ENCODE measurements at places on chromosomes 5 and 9.

DNA sequence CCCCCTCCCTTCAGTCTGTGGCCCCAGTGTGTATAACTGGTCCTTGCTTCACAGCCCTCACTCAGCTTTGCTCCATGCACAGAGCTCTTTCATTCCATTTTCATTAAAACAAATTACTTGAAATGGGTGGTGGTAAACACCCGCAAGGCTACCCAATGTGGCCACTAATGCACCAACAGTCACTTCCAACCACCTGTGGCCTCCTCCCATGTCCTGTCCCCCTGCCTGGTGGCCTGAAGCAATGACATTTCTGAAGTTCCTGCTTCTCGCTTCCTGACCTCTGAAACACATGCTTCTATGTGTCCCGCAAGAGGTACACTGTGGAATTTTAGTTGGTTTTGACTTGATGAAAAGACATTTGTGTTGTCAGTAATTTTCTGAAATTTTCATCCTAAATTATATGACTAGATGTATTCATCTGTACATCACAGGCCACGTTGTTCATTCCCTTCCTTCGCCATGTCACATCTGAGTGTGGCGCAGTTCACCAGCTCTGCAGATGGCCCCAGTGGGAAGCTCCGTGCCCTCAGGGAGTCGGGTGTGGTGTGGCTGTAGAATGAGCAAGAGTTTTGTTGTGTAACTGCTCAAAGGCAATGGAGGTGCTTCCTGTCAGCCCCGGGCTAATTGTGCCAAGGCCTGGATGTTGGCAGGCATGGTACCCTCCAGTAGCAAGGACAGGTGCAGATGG lies 9.6 kb downstream of the ROPN1L start:
- no peak for DNase-seq

GRCh38 chr5:167576897-167577296 lies 714.5 kb upstream of the WWC1 start:
- no peak for DNase-seq

DNA sequence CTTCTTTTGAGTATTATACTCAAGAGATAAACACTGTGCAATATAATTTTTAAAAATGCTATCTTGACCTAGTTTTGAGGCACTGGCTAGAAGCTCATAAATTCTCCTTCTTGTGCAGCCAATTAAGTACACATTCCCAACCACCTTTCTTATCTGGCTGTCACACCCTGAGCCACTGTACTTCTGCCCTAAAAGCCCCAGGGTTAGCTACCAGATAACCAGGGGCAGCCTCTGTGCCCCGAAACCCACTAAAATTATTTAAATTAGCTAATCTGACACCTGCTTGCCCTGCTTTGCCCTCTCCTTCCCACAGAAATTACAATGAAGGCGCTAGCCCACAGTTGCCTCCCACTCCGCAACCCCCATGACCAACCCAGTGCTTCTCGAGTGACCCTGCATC lies 597.3 kb upstream of the TYRP1 start:
- no peak for DNase-seq

DNA sequence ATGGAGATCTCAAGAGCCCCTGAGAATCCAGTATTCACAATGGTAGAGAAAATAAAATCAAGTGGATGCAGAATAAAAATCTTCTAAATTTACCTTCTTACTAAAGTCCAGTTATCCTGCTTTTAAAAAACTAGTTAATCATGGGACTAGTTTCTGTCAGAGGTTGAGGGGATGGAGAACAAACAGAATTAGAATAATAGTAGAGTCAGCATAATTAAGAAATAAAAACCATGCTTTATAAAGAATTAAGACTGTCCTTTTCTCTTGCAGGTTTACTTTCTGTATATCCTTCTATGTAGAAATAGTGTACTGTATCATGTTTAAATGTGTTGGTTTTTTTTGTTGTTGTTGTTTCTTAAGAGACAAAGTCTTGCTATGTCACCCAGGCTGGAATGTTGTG lies 23.0 kb downstream of the ACOT12 start:
- no peak for DNase-seq

DNA sequence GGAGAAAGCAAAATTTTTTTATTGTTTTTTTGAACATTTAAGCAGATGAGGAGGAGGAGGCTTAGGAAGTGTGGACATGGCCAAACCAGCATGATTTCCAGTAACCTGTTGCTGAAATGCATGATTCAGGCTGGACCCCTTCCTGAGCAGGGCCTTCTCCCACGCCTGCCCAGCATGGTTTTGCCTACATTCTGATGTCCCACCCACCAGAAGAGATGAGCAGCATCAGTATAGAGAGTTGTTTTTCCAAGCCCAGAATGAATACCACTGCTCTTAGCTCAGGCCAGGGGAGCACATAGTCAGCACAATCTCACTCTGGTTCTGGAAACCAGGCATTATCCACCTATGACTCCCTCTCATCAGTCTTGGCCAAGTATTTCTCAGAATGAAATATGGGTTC lies 90.1 kb downstream of the PAPPA start:
- no peak for DNase-seq

DNA sequence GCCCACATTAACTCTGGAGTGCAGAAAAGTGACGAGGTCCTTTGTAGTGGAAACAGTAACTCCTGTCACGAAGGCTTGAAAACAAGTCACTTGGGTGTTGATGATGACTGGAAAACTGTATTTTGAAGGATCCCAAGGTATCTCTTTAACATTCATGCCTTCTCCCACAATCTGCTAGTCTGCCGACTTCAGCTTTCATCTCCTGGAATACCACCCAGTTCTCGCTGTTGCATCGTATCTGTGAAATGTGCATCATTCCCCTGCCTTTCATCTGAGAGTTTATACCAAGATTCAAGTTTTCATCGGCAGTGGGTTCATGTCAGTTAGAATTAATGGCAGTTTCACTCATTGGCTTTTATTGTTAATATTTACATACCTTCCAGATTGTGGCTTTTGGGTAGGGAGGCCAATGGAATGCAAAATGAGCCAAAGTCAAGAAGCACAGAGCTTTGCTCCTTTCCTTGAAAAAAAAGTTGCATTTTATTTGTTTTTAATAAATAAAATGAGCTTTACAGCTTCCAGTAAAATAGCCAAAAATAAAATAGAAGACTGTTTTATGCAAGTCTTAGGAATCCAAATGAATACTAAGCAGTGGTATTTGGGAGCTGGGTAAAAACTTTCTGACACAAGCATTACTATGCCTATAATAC lies 575.2 kb upstream of the WWC1 start:
- DNase-seq: no peak

- no peak for DNase-seq
Observed at GRCh38 chr9:18358325-18358724, 115.6 kb upstream of the ADAMTSL1 start.

- no peak for DNase-seq
Observed at GRCh38 chr5:58818465-58818864, 235.6 kb downstream of the RAB3C start.

- no peak for DNase-seq
Observed at GRCh38 chr9:117205806-117206205, 209.1 kb downstream of the ASTN2 start.

DNA sequence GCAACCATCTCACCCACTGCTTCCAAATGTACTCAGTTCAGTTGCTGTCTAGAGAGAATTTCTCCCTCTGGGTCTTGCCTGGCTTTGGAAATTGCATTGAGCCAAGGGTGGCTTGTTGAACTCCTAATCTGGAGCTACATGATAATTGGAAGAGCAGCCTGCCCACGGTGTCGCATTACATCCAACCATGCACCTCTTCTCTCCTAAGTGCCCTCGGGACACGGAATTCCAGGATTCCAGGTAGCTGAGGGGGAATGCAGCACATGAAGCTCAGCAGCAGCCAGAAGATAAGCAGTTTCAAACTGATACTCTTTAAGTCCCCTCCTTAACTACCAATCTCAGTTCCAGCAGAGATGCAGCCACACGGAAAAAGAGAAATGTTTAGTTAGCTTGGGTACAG lies 509.4 kb upstream of the KLF4 start:
- no peak for DNase-seq

GRCh38 chr5:74953937-74954720 lies 87.9 kb upstream of the FAM169A start:
- no peak for DNase-seq

DNA sequence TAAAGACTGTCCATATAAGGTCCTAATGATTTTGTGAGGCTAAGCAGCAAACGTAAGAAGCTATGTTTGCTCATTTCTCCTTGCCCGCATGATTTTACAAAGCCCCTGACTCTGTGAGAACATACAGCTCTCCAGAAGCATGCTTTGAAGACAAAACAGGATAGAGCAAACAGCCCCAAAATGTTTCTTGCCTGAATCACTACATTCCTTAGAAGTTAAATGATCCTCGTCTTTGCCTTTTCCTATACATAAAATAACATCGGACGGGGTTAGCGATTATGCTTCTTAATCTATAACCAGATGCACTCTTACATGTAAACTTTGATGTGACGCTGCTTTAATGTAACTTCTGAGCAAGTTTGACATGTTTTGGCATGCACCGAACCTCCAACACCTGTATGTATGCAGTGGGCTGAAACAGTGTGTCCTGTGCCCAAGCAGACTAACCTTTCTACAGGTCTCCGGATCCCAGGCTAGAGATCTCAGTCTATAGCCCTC lies 353.7 kb downstream of the CETN3 start:
- no peak for DNase-seq

DNA sequence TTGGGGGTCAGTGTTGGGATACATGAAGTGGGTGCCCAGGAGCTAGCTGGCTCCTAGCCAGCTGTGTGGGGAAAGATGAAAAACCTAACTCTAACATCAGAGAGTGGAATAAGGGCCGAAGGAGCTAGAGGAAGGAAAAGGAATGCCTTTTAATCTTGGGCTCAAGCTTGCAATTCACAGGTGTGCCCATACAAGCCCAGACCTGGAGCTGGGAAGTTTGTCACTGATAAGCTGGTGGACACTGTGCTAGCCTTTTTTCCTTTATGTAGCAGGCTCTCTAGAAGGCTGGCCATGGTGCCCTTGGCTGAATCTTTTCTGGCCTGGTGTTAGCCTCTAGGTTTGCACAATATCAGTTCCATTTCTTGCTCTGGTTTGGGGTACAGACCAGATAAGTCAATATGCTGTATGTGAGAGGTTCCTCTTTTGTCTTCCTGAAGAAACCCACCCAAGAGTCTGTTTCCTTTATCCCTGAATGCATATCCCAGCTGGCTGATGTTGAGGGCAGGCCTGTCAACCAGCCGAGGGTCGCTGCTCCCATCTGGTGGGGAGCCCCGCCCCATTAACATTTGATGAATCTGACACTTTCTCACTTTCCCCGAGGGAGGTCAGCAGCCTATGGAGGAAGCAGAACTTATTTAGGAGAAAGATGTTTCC lies 92.4 kb upstream of the CXCL14 start:
- no peak for DNase-seq

GRCh38 chr5:142860270-142860669 lies 90.1 kb downstream of the ARHGAP26 start:
- DNase-seq: no peak

- no peak for DNase-seq
Observed at GRCh38 chr5:168670881-168671575, 91.9 kb upstream of the PANK3 start.

DNA sequence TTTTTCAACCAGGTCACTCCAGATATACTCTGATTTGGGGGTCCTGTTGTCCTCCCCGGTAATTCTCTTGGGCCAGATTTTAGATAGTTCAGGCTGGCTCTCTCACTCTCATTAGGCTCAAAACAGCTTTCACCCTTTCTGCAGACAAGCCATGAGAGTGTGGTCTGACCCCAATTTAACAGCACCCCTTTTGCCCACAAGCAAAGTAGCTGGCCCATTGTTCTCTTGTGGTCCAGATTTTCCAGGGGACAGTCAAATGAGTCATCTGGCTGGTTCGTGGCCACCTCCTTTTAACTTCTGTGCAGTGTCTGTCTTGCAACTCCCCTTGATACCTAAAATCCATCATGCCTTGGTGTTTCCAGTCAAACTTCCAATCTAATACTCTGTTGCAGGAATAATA lies 16.5 kb downstream of the BHMT2 start:
- DNase-seq: no peak

GRCh38 chr5:178237431-178238312 lies 5.1 kb upstream of the PHYKPL start:
- DNase-seq: no peak

DNA sequence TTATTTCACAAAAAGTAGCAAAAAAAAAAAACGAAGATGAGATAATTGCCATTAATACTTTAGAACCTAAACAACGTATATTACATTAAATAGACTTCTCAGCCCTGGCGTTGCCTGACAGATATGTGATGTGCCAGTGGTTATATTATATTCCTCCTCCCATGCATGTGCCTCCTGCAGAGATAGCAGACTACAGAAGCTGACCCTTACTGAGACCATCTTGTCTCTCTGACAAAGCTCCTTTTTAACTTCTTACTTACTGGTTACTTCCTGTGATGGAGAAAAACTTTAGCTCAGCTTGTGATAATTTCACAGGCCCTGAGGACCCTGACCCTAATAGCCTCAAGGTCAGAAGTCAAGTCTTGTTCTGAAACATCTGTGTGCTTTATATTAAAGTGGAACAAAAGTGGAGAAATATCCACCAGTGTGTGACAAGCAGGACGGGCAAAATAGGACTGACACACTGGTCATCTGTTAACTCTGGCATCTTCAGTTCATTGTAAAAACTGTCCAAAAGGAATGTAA lies 80.6 kb upstream of the POU5F2 start:
- DNase-seq: no peak

- no peak for DNase-seq
Observed at GRCh38 chr5:159890141-159890540, 26.1 kb upstream of the ADRA1B start.

DNA sequence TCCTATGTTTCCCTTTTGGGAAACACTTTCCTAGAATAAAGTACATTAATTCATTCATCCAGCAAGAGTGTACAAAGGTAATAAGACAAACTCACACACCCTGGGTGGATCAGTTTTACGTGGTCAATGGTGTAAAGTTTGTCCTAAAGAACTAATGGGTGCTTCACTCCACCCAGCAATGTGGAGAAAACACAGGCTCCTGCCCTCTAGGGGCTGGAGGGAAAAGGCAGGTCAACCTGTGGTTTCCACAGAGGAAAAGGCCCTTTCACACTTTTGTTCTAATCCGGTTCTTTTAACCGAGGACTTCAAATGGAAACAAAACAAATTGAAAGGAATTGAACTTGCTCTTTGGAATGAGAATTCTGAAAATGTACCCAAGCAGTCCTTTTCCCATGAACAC lies 80.9 kb upstream of the SPOCK1 start:
- no peak for DNase-seq

Data from CD4-positive, alpha-beta T cell treated with Interleukin-17A for 1 hour (primary cell).